Cerebellum (tissue), 4 donors: ENCODE measurements at places on chromosomes 4 and X.
A peak's percentile ranks its signal among the peaks of the same experiment; 100 is the strongest.

DNA sequence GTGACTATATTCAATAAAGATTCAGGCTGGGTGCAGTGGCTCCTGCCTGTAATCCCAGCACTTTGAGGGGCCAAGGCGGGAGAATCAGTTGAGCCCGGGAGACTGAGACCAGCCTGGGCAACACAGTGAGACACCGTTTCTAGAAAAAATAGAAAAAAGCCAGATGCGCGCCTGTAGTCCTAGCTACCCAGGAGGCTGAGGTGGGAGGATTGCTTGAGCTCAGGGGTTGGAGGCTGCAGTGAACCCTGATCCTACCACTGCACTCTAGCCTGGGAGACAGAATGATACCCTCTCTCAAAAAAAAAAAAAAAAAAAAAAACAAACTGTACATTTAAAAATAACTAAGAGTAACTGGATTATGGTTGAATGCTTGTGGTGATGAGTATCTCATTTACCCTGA is 1.1 kb downstream of the NUDT6 start:
- DNase-seq: no peak

DNA sequence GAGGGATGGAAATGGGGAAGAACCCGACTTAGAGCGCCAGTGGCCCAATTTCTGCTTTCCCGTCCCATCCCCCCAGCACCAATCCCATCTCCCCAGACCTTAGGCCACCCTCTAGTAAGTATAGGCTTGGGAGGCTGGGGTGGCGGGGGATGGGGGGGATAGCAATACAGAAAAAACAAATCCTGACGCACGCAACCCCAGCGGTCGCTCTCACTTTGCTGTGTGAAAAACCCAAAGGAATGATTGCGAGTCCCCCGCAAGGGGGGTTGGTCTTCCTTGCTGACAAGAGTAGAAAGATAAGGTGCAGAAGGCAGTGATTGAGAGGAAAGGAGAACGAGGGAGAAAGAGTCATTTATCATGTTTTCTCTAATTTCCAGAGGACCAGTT is 863 bp downstream of the CPE start:
- DNase-seq: peak; percentile 53

GRCh38 chrX:5646818-5647217 is 581.8 kb downstream of the NLGN4X start:
- no peak for DNase-seq

- DNase-seq: no peak
Observed at GRCh38 chr4:94741304-94741703, 16.5 kb upstream of the BMPR1B start.

GRCh38 chr4:9919047-9919446 is 102.2 kb downstream of the SLC2A9 start:
- DNase-seq: no peak
